ENCODE measurements at places on chromosomes 13 and 19. TPM values are rescaled to one million over a fixed set of nuclear protein-coding genes. Genes with fewer than 3 reads are reported as not detected.

Gene APC2
- 0.29 TPM for total RNA-seq

Gene FCER2
- total RNA-seq: 1.5 TPM

Gene VPS36
- 53.7 TPM for total RNA-seq

Gene NTN5
- 3.9 TPM for total RNA-seq

GRCh38 chr13:76266561-76266960 lies 619.6 kb downstream of the KCTD12 start:
- no peaks in the 10 kb centered on the region for H3K4me1 ChIP-seq
- H3K4me3 ChIP-seq: no peak overlapping the region
- H3K27me3 ChIP-seq: no peaks in the 10 kb centered on the region
- no peak for DNase-seq
- no peak overlapping the region for H3K27ac ChIP-seq
- no peaks in the 10 kb centered on the region for H3K36me3 ChIP-seq

DNA sequence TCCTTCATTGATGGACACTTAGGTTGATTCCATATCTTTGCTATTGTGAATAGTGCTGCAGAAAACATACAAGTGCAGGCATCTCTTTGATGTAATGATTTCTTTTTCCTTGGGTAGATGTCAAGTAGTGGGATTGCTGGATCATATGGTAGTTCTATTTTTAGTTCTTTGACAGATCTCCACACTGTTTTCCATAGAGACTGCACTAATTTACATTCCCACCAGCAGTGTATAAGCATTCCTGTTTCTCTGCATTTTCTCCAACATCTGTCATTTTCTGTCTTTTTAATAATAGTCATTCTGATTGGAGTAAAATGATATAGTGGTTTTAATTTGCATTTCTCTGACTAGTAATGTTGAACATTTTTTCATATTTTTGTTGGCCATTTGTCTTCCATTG lies 116.7 kb downstream of the LMO7 start:
- H3K27ac ChIP-seq: no peak overlapping the region
- no peaks in the 10 kb centered on the region for H3K27me3 ChIP-seq
- H3K4me3 ChIP-seq: no peak overlapping the region
- H3K4me1 ChIP-seq: peaks cover 12% of the 10 kb centered on the region
- no peaks in the 10 kb centered on the region for H3K36me3 ChIP-seq

DNA sequence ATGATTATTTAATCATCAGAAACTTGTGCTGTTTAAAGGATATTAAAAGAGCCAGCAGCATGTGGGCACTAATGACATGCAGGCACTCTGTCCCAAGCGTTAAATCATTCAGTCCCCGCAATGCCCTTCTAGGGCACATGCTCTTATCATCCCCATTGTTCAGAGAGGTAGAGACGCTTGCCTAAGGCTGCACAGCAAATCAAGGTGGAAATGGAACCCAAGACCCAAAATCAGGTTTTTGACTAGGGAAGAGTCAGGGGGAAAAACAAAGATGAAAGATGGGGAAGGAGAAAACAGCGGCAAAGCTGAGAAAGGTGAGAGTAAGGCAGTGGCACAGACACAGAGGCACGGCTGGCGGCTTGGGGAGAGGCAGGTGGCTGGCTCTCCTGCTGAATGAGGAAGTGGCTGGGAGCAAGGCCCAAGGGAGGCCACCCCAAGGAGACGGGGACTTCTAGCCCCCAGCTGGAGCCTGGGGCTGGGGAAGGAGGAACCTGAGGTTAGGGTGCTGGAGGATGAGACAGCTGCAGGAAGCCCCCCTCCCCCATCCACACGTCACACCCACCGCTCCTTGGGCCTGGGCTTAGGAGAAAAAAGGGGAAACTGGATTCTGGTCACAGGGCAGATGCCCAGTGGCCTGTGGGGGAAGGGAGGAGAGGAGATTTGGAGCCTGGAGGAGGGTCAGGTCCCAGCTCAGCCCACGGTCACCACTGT lies 1.0 kb upstream of the TYROBP start:
- no peak overlapping the region for H3K4me3 ChIP-seq
- peaks cover 50% of the 10 kb centered on the region for H3K4me1 ChIP-seq
- H3K27me3 ChIP-seq: no peaks in the 10 kb centered on the region
- no peaks in the 10 kb centered on the region for H3K36me3 ChIP-seq

DNA sequence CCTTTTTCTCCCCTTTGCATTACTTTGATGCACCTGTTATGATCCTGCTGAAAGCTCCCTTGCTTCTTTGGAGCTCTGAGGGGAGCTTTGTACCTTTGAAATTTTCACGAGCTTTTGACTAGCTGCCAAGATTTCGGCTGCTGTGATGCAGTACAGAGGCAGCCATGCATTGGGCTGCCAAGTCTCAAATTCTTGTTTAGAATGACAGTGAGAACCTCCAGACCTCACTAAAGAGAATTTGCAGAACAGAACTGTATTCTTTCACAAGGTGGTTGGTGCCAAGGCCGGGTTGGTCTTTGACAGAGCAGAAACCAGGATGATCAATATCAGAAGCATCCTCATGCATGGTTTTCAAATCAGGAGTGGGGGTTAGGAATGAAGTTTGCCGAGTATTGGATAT lies 414.8 kb downstream of the GPC5 start:
- H3K36me3 ChIP-seq: no peaks in the 10 kb centered on the region
- no peak for DNase-seq
- no peak overlapping the region for H3K4me3 ChIP-seq
- H3K4me1 ChIP-seq: no peaks in the 10 kb centered on the region

DNA sequence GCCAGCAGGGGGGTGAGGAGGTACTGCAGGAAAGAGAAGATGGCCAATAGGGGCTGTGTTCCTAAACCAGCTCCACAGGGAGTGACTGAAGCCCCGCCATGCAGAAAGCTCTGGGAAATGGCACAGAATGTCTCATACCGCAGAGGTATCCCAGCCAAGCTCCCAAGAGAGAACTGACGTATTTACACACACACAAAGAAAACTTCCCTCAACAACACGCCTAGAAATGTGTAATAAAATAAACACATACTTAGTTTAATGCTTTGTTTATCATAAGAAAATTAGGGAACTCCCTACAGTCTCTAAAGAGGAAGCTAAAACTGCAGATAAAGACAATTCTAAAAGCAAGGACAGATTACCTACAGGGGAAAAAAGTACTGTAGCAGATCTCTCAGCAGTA lies 40.0 kb downstream of the ESD start:
- DNase-seq: no peak
- H3K36me3 ChIP-seq: no peaks in the 10 kb centered on the region

DNA sequence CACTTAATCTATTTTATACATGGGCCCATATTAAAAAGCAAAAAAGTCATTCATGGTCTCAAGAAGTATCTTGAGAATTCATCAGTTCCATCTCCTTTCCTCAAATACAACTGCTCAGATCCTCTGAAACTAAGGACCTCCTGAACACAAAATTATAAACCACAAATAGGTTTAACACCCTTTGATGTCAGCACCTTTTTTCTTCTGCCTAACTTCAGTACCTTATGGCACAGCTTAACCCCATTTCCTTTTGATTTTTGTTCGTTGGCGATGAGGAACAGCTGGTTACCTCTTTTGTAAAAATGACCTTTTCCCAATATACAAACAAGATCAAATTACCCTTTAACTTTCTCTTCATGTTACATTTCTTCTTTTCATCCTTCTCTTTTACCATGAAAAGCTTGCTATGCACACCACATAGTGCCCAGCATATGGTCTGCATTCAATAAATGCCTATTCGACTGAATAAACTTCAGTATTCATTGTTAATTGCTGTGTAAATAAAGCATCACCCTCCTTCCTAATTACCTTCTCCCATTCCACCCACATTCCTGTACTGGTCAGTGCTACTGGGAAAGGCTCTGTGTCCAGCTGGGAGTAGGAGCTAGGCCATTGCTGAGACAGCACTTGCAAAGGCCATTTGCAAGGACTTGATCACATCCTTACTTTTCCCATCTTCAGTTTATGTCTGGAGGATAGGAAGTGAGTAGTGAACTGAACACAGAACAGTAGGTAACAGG lies 317.9 kb downstream of the SHISA2 start:
- no peaks in the 10 kb centered on the region for H3K36me3 ChIP-seq
- no peak for DNase-seq
- H3K4me3 ChIP-seq: no peak overlapping the region
- H3K27me3 ChIP-seq: no peaks in the 10 kb centered on the region

DNA sequence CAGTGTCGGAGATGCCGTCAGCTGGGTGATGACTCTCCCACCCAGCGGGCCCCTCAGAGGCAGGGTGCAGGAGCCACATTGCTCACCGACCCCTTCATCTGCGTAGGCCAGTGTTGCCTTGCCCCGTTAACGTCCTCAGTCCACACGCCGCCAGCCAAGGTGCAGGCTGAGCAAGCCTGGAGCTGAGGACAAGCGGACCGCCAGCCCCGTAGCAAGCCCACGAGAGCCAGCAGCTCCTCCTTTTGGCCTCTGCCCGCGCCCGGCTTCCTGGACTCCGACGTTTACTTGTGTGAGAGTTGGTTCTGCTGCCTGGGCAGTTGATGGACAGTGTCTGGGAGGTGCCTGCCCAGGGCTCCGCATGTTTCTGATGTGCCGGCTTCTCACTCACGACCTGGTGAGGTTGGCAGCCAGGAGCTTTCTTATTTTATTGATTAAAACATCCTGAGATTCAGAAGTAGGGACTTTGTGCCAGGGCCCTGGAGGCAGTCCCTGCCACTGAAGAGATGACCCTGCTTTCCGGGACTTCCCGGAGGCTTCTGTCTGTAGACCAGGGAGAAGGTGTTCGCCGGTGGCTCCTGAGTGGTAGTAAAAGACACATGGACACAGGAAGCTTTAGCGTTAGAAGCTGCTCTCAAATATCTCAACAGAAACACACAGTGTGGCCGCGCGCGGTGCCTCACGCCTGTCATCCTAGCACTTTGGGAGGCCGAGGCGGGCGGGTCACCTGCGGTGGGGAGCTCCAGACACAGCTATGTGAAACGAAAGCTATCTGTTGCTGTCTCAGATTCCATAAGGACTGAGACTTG lies 5.8 kb downstream of the DAZAP1 start:
- no peaks in the 10 kb centered on the region for H3K27me3 ChIP-seq
- DNase-seq: no peak
- H3K27ac ChIP-seq: no peak overlapping the region
- H3K36me3 ChIP-seq: peaks cover 16% of the 10 kb centered on the region
- H3K4me3 ChIP-seq: no peak overlapping the region
- peaks cover 19% of the 10 kb centered on the region for H3K4me1 ChIP-seq

GRCh38 chr13:100388923-100389322 lies 199.7 kb downstream of the GGACT start:
- no peak overlapping the region for H3K4me3 ChIP-seq
- H3K27ac ChIP-seq: no peak overlapping the region
- DNase-seq: no peak
- H3K36me3 ChIP-seq: no peaks in the 10 kb centered on the region

GRCh38 chr13:114119196-114119595 lies 13.2 kb downstream of the RASA3 start:
- H3K27ac ChIP-seq: peak overlapping the region; percentile 60
- peaks cover 95% of the 10 kb centered on the region for H3K4me1 ChIP-seq
- H3K4me3 ChIP-seq: no peak overlapping the region
- no peak for DNase-seq
- H3K27me3 ChIP-seq: no peaks in the 10 kb centered on the region
- H3K36me3 ChIP-seq: peaks cover 54% of the 10 kb centered on the region
